ENCODE measurements at places on chromosomes 3 and 15. TPM values are rescaled to one million over a fixed set of nuclear protein-coding genes. Genes with fewer than 3 reads are reported as not detected.

The PRR23B gene
- not detected for total RNA-seq

The GOLGA6L10 gene
- 0.17 TPM for total RNA-seq

- DNase-seq, result no peak
Measured at GRCh38 chr3:161920196-161920595, 423.6 kb downstream of the OTOL1 start.

- DNase-seq, result no peak
Measured at GRCh38 chr3:197392961-197393360, 94.5 kb upstream of the DLG1 start.

The ACTR8 gene
- 27.7 TPM for total RNA-seq

GRCh38 chr3:45529697-45530096, 64.9 kb upstream of the LIMD1 start:
- DNase-seq, result no peak

DNA sequence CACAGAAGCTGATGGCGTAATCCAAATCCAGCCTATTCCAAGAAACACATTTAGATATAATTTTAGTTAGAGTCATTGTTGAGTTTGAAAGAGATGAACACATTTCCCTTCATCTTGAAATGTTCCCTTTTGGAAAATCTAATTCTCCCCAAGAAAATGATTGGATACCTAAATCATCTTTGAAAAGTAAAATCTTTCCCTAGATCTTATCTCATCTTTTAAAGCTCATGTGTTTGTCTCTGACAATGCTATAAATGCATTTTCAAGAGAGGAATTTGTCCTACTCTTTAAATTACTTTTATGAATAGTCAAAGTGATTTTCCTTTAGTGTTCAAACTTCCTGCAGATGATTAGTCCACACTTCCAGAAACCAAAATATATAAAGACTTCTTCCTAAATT, 82.6 kb upstream of the CNTN6 start:
- DNase-seq, result no peak

DNA sequence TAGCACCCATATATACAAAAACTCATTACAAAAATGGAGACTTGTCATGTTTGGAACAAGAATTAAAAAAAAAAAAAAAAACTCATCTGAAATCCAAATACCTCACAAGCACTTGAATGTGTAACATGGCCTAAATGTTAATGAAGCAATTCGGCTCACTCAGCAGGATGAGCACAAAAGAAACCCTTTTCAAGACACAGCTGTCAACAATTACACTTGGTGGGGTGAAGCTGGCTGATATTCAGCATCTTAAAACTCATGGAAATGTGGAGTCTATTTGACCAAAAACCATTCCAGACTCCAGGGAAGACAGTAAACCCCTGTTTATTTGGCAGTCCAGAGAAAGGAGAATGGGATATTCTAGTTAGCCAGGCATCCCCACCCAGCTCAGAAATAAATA, 205.4 kb upstream of the TSC22D2 start:
- DNase-seq, result no peak

GRCh38 chr3:30639937-30640336, 33.5 kb downstream of the TGFBR2 start:
- no peak for DNase-seq

GRCh38 chr3:187966096-187966495, 187.9 kb upstream of the LPP start:
- no peak for DNase-seq

GRCh38 chr15:77836121-77836692, 203.5 kb upstream of the LINGO1 start:
- no peak for DNase-seq

- DNase-seq, result no peak
Measured at GRCh38 chr15:54836052-54836795, 360.5 kb downstream of the RSL24D1 start.

The GRK7 gene
- not detected for total RNA-seq

DNA sequence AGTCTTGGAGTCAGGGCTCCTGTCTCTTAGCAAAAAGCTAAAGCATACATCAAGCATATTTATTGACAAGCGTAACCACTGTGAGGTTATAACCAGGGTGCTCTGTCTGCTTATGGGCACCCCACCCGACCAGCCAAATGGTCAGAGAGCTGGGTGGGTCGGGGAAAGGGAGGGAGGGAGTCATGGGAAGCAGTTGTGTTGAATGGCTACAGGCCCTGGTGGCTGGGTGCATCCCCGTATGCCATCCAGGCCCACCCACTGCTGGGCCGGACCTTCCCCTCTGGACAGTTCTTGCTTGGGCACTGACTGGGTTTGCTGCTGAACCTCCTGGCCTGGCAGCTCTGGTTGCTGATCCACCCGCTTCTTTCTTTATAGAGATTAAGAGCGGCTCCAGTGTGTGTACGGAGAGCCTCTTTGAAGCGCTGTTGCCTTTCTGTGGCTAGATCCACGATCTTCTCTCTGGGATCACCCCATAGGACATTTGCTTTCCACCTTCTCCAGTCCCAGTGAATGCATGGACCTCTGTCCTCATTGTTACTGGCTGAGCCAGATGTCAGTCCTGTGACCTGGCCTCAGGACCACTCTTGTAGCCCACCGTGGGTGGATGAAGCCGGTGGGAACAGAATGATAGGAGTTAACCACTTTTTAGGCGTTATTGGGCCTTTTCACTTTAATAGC, 59.6 kb downstream of the SMAD3 start:
- no peak for DNase-seq

DNA sequence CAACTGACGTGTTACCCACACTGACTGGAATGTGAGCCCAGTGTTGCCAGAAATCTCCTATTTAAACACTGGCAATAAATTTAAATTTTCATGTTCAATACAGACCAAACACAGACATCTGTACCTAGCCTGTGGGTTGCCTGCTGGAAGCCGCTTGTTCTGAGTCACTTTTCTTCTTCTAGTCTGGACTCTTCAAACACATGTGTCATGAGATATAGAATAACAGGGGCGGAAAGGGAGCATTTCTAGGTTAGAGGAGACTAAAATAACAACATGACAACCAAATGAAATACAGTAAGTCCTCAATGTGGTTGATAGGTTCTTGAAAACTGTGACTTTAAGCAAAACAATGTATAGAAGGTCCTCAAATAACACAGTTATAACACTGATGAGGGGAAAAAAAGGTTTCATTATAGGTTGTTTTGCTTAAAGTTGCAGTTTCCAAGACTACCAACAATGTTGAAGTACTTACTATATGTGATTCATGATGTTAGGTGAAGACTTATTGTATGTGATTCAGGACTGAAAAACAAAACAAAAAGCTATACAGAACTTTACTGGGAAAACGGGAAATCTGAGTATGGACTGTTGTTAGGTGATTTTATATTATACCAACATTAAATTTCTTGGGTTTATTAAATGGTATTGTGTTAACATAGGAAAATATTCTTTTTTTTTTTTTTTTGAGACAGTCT, 63.1 kb downstream of the PRKAR2A start:
- no peak for DNase-seq

DNA sequence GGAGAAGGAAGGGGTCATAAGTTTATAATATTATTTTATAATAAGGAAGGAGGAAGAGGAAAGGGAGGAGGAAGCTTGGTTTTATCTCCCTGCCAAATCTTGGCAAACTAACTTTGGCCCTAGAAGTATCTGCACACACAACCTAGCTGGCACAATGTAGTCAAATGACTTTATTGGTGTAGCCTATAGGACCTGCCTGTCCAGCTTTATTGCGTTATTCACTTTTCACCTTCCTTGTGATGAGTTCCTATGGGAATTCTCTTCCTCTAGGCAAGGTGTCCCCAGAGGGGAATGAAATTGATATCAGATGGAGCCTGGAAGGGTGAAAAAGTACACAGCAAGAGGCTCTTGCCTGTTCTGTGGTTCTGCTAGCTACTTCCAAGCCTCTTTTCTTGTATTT, 111.2 kb upstream of the SLC25A36 start:
- no peak for DNase-seq

DNA sequence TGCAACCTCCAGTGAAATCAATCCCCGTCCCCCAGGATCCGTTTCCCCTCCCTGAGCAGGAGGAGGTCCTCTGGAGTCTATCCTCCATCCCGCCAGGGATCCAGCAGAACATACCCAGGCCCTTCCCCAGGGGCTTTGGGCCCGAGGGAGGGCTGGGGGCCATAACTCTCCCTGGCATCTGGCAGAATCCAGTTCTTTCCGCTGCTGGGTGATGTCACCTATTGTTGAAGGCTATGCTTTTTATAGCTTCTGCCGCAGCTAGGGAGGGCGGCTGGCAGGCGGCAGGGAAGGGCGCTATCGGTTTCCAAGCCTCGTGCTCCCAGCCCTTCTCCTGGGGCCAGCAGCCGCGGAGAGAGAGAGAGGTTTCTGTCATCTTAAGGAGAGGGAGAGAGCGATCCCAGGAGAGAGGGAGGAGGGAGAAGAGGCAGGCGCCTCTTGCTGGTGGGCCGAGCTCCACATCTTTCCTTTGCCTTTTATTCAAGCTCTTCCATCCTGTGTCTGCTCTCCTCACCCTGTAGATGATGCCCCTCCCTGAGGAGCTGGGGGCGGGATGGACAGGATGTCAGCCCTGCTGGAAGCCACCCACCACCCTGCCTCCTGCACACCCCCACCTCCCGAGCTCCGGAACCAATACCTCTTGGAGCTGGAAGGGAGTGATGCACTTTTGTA, 120.1 kb downstream of the ANP32A start:
- peak; percentile 13 for DNase-seq

The CAND2 gene
- 0.64 TPM for total RNA-seq
